ENCODE measurements at places on chromosomes 4 and X.

DNA sequence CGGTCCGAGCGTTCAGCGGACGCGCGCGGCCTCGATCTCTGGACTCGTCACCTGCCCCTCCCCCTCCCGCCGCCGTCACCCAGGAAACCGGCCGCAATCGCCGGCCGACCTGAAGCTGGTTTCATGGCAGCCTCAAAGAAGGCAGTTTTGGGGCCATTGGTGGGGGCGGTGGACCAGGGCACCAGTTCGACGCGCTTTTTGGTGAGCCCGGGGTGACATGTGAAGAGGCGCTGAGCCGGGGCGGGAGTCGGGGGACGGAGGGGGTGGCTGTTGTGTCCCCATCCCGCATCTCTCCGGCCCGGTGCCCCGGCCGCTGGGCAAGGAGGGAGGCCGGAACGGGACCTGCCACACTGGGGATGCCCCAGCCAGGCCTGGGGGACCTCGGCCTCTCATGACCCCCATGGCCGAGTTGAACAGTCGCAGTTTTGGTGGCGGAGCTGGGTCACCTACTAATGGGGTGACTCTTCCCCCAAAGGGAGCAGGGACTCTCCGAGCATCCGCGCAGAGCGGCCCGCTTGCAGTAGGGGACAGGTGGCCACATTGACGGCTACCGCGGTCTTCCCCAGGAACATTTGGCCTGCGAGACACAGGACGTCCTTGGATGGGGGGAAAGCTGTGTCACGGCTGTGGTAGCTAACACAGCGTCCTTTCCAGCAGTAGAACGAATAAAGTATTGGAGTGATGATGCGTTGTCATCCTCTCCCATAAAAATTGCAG is at the start of gene GK:
TSS of gene GK (plus strand) at position 9 of the 717 bp plus-strand sequence. CDS start at position 124, 115 bp downstream.
- DNase-seq: peak; percentile 11

DNA sequence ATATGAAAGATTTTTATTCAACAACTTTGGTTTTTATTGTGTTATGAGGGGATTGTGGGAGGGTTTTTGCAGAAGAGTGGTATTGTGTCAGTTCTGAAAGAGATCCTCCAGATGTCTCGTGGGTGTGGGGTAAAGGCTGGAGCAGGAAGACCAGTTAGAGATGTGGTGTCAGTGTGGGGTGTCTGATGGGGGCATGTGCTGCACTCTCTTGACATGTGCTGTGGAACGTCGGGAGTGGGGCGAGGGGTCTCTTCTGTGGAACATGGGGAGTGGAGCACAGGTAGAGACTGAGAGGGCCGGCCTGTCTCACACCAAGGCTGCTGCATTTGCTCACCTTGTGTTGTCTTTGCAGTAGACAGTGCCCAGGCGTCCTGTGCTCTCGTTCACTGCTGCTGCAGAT is 37.6 kb downstream of the FAM193A start:
- no peak for DNase-seq

DNA sequence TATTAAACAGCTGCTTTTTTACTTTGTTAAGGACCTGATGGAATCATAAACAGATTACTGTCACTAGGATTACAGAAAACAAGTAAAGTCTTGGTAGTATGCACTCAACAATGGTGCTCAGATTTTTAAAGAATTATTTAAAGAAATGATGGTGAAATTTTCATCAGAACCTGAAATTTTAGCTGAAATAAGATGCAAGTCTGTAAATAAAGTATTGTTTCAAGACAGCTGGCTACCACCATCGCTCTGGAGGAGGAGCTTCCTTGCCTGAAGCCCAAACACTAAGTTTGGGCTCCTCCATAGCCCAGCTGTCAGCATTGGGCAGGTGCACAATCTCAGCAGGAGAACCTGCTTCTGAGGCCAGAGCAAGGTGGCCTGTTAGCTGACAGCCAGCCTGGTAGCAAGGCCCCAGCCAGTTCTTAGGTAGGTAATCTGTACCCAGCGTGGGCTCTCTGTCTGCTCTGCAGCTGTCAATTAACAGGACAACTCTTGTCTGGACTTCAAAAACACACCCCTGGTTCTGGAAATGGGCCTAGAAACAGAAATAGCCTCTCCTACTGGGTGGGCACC is 4.6 kb downstream of the GAB1 start:
- DNase-seq: no peak

DNA sequence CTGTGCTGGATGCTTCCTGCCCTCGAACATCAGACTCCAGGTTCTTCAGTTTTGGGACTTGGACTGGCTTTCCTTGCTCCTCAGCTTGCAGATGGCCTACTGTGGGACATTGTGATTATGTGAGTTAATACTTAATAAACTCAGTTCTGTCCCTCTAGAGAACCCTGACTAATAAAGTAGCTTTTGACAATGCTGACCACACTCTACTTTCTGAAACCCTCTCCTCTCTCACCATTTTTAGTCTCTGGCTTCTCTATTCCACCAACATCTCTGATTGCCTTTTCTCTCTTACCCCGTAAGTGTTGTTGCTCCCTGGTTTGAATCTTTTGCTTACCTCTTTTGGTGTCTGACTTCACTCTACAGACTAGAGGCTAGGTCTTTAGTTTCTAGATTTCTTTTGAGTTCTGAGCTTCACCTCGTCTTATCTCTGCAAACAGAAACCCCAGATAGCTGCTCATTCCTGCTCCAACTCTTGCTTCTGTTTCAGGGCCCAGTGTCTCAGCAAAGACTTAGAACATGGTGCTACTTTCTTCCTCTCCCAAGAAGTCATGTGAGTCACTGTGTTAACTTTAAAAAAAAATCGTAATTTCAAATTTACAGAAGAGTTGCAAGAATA is 11.4 kb downstream of the TMSB4X start:
- DNase-seq: no peak

GRCh38 chr4:67328018-67328278 is 217.4 kb downstream of the CENPC start:
- DNase-seq: no peak

DNA sequence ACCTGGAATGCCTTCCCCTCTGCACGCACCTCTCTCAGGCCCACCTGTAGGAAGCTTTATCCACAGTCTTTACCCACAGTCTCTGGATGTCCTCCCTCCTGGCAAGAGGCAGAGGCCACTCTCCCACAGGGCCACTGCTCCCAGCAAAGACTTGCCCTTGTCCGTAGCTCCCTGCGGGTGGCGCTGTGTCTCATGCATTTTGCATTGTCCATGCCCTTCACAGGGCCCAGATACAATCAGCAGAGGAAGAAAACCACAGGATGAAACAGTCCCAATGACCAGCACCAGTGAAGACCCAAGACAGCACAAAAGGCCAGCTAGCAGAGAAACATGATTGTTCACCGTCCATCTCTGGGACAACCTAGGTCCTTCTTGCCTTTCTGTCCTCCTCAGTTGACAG is 2.1 kb upstream of the NSG1 start:
- DNase-seq: peak; percentile 49

GRCh38 chr4:116480546-116480945 is 604.8 kb downstream of the TRAM1L1 start:
- DNase-seq: no peak

DNA sequence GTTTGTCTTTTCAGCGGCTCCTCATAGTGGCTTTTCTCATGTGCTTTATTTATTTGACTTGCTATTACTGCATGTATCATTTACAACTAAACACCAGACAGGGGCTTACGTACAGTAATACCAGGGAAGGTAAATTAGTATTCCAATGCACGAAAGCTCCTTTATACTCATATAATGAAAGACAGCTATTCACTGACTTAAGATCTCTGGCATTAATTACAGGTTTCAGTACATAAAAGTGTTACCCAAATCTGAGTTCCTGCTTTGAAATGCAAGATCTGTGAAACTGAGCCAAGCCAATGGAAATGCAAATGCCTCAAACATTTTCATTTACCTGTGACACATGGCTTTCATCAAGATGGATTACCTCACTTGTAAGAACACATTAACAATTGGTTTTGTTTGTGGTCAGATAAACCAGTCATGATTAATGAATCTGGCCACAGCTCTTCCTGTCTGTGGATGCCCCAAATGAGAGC is 107.2 kb downstream of the ANAPC4 start:
- DNase-seq: no peak

DNA sequence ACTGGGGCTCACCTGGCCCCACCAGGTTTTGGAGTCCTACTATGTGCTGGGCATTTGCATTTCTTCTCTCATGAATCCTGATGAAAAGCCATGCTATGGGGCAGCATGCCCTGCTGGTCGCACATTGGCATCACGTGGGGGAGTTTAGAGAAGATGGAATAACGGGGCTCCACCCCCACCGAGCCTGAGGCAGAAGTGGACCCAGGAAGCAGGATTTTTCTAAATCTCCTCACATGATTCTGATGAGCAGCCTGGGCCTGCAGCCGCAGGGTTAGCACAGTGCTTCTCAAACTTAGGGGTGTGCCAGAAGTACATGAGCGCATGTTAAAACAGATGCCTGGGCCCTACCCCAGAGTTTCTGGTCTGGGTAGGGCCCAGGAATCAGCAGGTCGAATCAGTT is 4.6 kb upstream of the SORCS2 start:
- no peak for DNase-seq

DNA sequence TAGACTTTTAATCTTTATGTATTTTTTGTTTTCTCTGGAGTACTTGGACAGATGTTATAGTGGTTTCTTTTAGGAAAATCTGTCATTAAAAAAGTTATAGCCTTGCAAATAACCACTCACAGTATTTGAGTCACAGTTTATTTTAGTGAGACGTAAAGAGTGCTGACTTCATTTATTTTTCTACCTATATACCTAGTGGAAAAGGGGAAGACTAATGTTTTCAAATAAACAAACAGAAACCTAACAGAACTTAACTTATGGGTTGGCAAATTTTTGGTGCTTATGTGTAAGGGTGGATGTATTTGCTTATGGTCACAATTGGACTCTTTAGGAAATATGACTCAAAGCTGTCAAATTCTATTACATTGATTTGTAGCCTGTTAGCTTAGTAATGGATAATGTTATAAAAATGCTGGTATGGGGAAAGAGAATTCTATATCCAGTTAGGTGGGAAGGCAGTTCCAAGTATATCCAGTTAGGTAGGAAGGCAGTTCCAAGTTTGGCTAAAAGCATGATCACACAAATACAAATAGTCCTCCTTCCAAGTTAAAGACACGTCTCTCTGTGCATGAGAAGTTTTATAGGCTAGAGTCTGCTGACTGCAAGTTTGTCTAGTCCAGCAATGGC is 61.9 kb downstream of the SLC9A6 start:
- no peak for DNase-seq

DNA sequence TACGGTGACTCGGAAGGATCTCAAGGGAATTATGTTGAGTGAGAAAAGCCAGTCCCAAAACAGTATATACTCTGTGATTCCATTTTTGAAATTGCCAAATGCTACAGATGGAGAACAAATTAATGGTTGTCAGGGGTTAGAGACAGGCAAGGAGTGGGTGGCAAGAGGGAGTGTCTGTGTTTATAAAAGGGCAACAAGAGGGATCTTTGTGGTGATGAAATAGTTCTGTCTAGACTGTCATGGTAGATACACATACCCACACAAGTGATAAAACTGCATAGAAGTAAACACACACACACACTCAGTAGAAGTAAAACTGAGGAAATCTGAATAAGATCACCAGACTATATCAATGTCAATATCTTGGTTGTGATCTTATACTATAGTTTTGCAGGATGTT is 92.7 kb downstream of the CD99L2 start:
- DNase-seq: no peak

- DNase-seq: peak; percentile 57
Measured at GRCh38 chr4:47383829-47384427, 79.6 kb downstream of the COMMD8 start.

GRCh38 chrX:83260288-83260687 is 247.8 kb upstream of the POU3F4 start:
- DNase-seq: no peak

DNA sequence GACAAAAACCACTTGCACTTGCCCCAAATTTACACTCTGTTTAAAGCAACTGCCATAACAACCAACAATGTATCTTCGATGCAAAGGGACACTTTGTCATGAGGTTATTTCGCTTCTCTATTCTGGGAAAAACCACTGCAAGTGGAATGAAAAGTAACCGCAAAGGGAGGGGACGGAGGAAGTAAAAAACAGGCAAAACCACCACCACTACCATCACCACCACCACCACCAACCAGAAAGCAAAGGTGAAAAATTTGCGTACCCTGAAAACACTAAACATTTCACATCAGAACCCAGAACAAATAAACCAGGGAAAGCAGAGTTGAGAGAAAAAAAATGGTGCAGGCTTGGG is 1.2 kb upstream of the N4BP2 start:
- DNase-seq: no peak

GRCh38 chr4:97845758-97846157 is 297.5 kb downstream of the STPG2 start:
- no peak for DNase-seq

- no peak for DNase-seq
Measured at GRCh38 chr4:3021627-3022026, 52.7 kb downstream of the HTT-AS start.

GRCh38 chrX:22345884-22346283 is 73.2 kb downstream of the CBLL2 start:
- no peak for DNase-seq

DNA sequence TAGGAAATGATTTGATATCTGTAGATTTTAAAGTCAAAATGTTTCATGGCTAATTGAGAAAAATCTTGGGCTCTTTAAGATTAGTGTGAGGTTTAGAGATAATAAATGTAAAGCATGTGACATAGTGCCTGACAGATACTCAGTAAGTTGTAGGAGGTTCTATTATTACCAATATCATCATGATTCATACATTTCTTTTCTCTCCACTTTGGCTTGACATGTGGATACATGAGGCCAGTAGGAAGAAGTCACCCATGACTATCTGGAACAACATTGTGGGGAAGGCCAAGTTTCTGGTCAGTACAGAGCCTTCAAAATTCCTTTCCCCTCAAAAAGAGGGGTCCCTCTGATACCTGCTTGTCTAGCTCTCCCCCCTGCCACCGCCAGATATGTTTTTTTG is 91.2 kb upstream of the SORBS2 start:
- DNase-seq: no peak

DNA sequence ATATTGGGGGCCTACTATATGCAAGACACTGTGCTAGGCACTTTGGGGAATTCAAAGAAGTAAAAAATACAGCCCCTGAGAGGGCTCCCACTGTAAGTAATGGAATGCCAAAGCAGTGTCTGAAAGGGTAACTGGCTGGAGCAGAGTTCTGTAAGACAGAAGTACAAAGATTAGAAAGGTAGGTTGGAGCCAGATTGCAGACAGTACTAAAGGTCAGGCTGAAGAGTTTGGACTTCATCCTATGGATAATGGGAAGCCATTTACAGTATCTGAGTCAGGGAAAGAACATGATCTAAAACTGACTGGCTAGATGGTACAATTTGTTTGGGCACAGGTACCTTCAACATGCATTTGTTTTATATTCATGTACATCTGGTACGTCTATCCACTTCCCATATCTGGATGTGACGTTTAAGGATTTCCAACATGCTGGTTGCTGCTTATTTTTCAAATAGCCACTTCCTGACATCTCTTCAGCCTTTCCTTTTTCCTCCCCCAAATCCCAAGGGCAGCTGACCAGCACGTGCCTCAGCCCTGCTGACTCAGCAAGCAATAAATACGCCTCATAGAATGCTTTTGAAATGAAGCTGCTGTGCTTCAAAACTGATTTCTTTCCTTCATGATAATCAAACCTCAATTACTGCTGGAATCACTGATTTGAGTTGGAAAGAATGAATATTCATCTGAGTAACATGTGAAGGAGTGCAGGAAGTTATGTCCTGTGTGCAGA is 9.5 kb downstream of the ENOX2 start:
- DNase-seq: no peak
